A549 (cell line): ENCODE measurements at places on chromosomes 6 and 20. TPM values are rescaled to one million over a fixed set of nuclear protein-coding genes. Genes with fewer than 3 reads are reported as not detected.

Gene DYNLT2
- polyA plus RNA-seq = 1.1 to 1.4 TPM (median 1.1 TPM) in 3 replicates

Gene RAD21L1
- not detected in 3 replicates for polyA plus RNA-seq

Gene PLA2G7
- not detected in 3 replicates for polyA plus RNA-seq

Gene KHDC1L
- 0.31 TPM in 1 of 3 replicates, not detected in the others for polyA plus RNA-seq

Gene VGLL2
- not detected in 3 replicates for polyA plus RNA-seq

Gene ZNF343
- polyA plus RNA-seq = 14.0 to 15.8 TPM (median 14.0 TPM) in 3 replicates

Gene TFB1M
- polyA plus RNA-seq = 9.2 to 9.8 TPM (median 9.8 TPM) in 3 replicates

Gene TAGAP
- not detected in 3 replicates for polyA plus RNA-seq

Gene GTSF1L
- polyA plus RNA-seq = not detected in 3 replicates

Gene OR12D3
- not detected in 3 replicates for polyA plus RNA-seq

Gene UQCC2
- polyA plus RNA-seq = 78.2 to 82.0 TPM (median 81.4 TPM) in 3 replicates

Gene HLA-DMB
- polyA plus RNA-seq = 2.1 to 3.7 TPM (median 3.0 TPM) in 3 replicates
